ENCODE measurements at places on chromosomes 2 and 18.

- peak; percentile 41 for DNase-seq
Observed at GRCh38 chr18:67417864-67418523, 98.5 kb downstream of the DSEL start.

GRCh38 chr2:18362696-18363095 is 197.8 kb downstream of the RDH14 start:
- no peak for DNase-seq

- peak; percentile 77 for DNase-seq
Observed at GRCh38 chr18:13382366-13382953, 163.9 kb downstream of the LDLRAD4 start.

GRCh38 chr18:12287131-12287681 is 20.8 kb upstream of the TUBB6 start:
- no peak for DNase-seq

- DNase-seq: no peak
Observed at GRCh38 chr2:172848519-172848918, 112.9 kb downstream of the RAPGEF4 start.

- no peak for DNase-seq
Observed at GRCh38 chr2:28629910-28630309, 121.7 kb upstream of the PPP1CB start.
